ENCODE measurements at places on chromosomes 5 and 9. TPM values are rescaled to one million over a fixed set of nuclear protein-coding genes. Genes with fewer than 3 reads are reported as not detected.

Gene CXCL14
- total RNA-seq = 67.1 TPM

Gene FAM200C
- 5.9 TPM for total RNA-seq

Gene INSL4
- not detected for total RNA-seq

Gene TNFSF8
- 19.2 TPM for total RNA-seq

Gene CERCAM
- 8.3 TPM for total RNA-seq

Gene BICD2
- total RNA-seq = 41.5 TPM

Gene RNF14
- total RNA-seq = 45.8 TPM

Gene GPX8
- total RNA-seq = 10.0 TPM

Gene CCIN
- not detected for total RNA-seq

Gene FYB1
- total RNA-seq = 232 TPM

Gene PCDHA11
- total RNA-seq = 0.13 TPM

Gene CCDC171
- 2.1 TPM for total RNA-seq

Gene TERT
- not detected for total RNA-seq

Gene SLC1A1
- total RNA-seq = 0.23 TPM

Gene STC2
- 16.9 TPM for total RNA-seq

Gene SLC36A2
- total RNA-seq = not detected

Gene CNTRL
- total RNA-seq = 51.7 TPM

Gene PLPP7
- 2.6 TPM for total RNA-seq

Gene PAPPA
- total RNA-seq = 0.23 TPM

Gene FBN2
- 3.6 TPM for total RNA-seq

Gene EFNA5
- 11.7 TPM for total RNA-seq

Gene NREP
- total RNA-seq = 46.4 TPM

Gene SPATA31C1
- not detected for total RNA-seq

Gene PRLR
- 0.54 TPM for total RNA-seq

Gene SLC27A6
- total RNA-seq = not detected

Gene MARCOL
- total RNA-seq = not detected

Gene PRRT1B
- not detected for total RNA-seq

Gene PCDHA1
- total RNA-seq = not detected

Gene C5orf34
- total RNA-seq = 3.4 TPM

Gene CCNJL
- total RNA-seq = 19.4 TPM

Gene CPEB4
- 65.5 TPM for total RNA-seq

Gene NAIP
- 294 TPM for total RNA-seq

Gene SH3RF2
- not detected for total RNA-seq

Gene PDLIM4
- total RNA-seq = 3.5 TPM

Gene ROR2
- 6.8 TPM for total RNA-seq

Gene ARID3C
- not detected for total RNA-seq

Gene PCDHGB1
- 1.5 TPM for total RNA-seq

Gene GADD45G
- total RNA-seq = 2.4 TPM

Gene GRXCR2
- total RNA-seq = not detected

Gene SLC9A3
- total RNA-seq = 3.2 TPM

Gene GLE1
- total RNA-seq = 31.2 TPM

Gene MAMDC2
- total RNA-seq = 12.5 TPM

Gene C9
- not detected for total RNA-seq

Gene LPAR1
- 22.5 TPM for total RNA-seq

Gene SLC35D2
- 19.9 TPM for total RNA-seq

Gene OCLN
- total RNA-seq = 4.9 TPM

Gene NKD2
- 19.8 TPM for total RNA-seq

Gene CDO1
- total RNA-seq = 2.5 TPM

Gene SMIM33
- total RNA-seq = 0.24 TPM

Gene PLPPR1
- not detected for total RNA-seq

Gene TEX48
- not detected for total RNA-seq

Gene HSPB3
- not detected for total RNA-seq
